ENCODE measurements at places on chromosomes 3 and 15.
A peak's percentile ranks its signal among the peaks of the same experiment; 100 is the strongest.

DNA sequence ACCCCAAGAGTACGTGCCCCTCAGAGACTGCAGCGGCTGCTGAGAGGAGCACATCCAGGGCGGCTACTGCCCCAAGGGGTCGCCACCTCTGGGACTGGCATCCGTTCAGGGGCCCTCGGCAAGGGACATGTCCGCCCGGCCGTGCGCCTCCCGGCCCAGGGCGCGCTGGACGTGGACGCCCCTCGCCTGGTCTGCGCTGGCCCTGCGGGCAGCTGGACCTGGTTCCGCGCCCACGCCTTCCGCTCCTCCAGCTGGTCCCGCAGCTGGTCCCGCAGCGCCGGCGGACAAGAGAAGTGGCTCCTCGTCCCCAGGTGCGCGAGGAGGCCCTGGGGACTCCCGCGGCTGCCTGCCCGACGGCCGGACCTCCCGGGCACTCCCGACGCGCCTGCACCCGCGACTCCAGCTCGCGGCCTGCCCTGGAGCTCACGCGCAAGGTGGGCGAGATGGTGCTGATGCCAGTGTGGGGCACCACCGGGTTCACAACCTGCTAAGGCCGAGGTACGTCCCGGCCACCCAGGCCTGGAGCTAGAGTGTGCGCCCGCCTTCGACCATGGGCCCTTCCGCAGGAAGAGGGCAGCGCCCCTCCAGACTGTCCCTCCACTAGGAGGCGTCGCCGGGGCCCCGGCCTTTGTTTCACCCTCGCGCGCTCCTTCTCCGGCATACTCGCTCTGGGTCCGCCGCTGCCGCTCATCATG is 14.4 kb upstream of the GP9 start:
- DNase-seq: no peak

DNA sequence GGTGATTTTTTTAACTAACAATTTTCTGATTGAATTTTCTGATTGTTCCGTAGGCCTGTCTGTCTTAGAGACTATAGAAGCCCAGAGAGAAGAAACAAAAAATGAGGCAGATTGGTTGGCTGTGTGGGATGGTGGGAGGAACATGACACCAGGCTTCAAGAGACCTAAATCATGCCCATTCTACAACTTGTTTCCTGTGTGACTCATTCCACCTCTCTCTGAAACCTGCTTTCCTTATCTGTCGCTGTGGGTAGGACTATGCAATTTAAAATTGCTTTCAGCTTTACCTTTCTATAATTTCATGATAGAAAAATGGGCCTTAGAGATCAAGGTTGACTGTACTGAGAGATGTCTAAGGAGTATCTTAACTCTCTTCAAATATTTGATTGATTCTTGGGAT is 44.5 kb downstream of the OXNAD1 start:
- peak; percentile 72 for DNase-seq

DNA sequence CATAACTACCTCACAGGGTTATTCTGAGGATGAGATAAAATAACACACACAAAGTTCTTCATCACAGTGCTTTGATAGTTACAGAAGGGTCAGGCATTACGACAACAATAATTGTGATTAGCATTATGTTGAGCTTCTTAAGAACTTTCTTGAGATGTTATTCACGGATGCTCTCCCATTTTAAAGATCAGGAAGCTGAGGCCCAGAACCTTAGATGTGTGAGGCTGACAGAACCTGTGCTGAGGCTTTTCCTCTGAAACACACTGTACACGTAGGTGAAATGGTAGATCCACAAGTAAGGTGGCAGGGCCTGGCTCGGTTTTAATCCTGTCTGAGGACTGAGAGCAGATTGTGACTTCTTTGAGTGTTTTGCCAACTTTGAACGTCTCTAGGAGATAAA is 211.2 kb upstream of the BHLHE40 start:
- no peak for DNase-seq

DNA sequence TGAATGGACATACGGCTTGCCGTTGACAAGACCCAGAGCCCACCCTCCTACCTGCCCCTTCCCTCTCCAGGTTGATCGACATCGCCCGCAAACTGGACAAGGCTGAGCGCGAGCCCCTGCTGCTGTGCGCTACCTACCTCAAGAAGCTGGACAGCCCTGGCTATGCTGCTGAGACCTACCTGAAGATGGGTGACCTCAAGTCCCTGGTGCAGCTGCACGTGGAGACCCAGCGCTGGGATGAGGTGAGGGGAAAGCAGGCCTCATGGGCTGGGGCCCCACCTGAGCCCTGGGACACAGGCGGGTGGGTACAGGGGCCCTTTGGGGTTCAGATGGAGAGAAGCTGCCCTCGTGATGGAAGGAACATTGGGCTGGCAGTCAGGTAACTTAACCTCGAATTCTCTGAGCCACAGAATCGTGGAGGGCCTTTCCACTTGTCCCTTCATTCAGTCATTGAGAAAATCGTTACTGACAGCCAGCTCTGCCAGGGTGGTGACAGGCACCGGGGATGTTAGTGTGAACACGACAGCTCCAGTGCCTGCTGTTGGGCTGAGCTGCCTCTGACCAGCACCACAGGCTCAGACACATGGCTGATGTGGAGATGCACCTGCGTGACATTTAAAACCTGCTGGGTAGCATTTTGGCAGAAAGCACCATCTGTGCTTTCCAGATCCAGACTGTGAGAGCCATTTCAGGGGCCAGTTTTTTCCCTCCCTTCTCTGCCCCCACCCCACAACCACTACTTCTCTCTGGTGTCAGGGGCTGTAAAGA is 25.6 kb upstream of the RHO start:
- DNase-seq: no peak

GRCh38 chr3:111521891-111522290 is 20.1 kb upstream of the CD96 start:
- DNase-seq: no peak

DNA sequence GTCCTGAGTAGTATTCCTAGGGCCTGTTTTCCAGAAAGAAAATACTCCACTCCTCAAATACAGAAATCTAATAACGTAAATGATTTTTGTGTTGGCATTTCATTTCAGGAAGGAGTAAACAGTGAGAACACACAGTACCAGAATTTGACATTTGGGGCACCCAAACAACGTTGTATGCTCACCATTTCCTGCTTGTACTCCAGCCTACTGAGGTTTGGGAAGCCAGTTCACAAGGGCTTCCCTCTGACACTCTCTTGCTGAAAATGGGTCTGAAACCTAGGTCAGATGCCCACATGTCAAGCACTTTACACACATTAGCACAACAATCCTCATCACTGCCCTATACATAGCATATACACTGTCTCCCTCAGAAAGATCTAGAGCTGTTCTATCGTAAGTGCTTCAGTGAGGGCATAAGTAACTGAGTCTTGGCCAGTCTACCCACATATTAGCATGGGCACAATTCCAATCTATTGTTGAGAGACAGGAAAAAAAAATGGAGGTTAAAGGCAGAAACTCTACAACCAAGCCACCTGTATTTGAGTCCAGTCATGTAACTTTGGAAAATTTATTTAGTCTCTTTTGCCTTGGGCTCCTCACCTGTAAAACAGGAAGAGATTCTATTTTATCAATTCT is 43.5 kb upstream of the RSL24D1 start:
- no peak for DNase-seq

GRCh38 chr3:111143-112069 is 85.2 kb upstream of the CHL1 start:
- no peak for DNase-seq

GRCh38 chr15:94700211-94700610 is 468.9 kb downstream of the MCTP2 start:
- DNase-seq: no peak

DNA sequence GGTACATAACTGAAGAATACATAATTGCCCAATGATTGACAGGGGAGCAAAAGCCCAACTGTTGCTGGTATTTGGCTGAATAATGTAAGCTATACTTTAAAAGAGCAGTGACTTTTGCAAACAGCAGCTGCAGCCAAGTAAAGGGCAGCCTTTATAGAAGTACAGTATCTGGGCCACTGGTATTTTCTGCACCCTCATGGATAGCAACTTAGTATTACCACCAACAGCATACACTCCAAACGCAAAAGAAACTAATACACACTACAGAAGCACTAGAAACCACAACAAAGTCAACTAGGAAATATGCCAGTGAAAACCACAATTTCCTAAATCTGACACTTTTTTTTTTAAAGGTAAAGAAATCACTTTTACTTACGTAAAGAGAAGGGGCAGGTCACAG is 206.1 kb downstream of the TIGIT start:
- peak; percentile 16 for DNase-seq

- no peak for DNase-seq
These were observed 144.0 kb upstream of the CNTN4 start for GRCh38 chr3:1954632-1955031.

GRCh38 chr3:37143821-37144220 is 30.6 kb downstream of the LRRFIP2 start:
- DNase-seq: no peak

DNA sequence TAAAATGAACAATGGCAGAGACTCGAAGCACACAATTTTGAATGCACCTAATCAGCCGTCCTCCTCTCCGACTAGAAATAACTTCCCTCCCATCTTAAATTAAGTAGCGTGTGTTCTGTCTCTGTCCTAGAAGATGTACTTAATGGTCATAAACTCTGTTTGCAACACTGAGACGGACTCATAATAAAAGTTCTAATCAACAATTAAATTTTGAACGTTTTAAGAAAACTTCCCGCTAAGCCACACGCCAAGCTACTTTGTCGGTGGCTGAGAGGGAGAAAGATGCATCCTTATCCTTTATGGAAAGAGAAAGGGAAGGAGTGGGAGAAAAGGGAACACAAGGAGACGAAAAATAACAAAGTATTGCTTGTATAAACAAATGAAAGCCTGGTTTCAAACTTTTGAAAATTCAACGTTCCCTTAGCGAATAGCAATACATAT is 989 bp downstream of the GNB4 start:
- no peak for DNase-seq

DNA sequence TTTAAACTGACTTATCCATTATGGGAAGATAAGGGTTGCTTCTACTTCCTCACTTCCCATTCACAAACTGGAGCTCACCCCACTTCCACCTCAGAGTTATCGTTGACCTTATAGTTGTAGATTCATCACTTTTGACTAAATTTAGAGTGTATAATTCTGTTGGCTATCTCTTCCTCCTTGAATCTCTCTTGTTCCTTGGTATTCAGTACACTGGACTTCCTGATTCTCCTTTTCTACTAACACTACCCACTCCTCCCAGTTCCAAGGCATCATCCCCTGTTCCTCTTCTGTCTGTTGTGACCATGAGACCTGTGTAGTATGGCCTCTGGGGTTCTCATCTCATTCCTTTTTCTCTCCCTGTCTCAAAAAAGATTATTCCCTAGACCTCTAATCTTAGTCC is 5.9 kb upstream of the GPR87 start:
- DNase-seq: no peak

DNA sequence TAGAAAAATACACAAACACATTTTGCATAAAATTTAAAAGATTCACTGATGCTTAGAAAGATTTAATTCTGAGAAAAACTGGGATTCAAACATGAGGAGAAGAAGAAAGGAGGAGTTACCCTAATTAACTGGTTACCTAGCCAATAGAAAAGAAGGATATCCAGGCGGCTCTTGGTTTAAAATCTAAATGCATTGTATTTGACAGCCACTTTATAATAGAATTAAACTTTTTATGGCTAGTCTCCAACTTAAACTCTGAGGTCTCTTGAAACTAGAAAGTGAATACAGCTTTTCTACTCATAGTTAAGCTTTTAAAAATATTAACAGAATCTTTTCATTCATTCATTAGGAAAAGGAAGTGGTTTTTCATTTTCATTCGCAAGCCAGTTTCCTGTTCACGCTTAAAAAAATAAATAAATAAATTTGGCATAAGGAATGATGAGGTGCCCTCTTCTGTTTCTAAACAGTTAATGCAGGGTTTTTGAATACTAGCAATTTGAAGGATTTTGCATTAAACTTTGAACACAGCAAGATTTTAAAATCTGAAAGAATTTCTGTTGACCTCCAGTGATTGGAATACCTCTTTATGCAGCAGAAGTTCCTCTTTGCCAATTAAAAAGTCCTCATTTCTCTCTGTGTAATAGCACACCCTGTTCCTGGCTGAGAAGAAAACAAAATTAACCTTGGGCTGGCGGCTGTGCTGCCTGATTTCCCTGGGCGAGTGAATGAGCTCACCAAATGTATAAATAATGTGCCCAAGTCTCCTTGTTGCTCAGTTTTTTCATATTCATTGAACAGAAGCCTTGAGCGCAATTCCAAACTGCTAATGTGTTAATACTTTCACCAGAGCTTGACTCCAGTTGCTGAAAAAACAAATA is 105.1 kb downstream of the ZMAT3 start:
- peak; percentile 21 for DNase-seq

GRCh38 chr3:128424508-128425069 is 42.1 kb downstream of the DNAJB8 start:
- DNase-seq: no peak

DNA sequence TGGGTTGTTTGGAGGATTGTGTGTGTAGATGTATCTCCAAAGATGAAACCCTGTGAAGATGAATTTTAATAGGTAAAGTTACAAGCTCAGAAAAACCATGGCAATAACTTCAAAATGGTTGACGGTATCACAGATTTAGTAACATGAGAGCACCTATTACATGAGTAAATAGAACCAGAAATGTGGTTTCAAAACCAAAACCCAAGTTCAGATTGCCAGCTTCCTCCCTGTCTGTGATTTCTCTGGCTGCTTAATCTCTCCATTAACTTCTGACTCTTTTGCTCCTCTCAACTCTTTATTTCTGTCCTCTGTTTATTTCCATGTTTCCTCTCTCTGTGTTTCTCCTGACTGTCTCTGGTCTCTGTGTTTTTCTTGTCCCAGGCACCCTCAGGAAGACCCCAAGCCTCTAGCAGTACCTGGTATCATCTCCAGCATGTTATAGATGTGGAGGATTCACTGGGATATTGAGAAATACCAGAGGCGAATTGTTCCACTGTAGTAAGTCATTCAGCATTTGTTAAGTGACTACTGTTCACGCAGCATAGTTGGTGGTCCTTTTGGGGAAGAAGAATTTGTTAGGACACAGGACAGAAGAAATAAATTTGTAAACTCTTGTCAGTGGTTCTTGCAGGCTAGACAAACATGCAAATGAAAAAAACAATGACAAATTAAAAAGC is 138.8 kb downstream of the BBX start:
- DNase-seq: no peak

DNA sequence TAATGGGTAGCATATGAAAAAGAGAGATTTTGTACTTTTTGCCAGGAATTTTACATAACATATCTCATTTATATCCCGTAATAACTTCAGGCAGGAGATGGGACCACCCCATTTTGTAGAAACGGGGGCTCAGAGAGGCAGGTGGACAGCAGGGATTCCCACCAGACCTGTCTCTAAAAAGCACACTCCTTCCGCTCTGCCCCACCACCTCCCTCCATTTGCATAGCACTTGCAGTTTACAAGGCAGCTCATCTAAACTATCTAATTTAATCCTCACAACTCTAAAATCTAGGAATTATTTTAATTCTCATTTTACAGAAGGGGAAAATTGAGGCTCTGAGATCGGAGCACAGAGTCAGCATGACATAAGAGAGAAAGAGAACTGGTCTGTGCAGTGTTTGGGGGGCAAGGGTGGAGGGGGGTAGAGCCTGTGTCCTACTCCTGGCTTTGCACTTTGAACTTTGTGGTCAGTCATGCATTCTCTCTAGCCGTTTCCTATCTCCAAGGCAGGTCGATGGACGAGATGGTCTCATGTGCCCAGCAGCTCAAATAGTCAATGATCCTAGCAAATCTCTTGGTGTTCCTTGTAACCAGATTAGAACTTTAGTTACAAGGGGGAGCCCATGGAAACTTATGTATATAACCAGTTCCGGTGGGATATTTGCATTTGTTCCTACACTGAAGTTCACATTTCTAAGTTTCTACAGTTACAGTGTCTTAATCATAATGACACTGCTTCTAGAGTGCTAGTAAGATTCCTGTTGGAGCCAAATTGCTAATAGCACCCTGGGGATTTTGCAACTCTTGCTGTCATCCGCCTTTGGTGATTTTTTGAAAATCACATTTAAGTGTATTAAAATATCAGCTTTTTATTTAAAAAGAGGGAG is 18.6 kb downstream of the CRYGS start:
- no peak for DNase-seq

Measured in urothelium cell line (cell line).